Endothelial cell (in vitro differentiated cells): ENCODE measurements at places on chromosomes 1 and 21. TPM values are rescaled to one million over a fixed set of nuclear protein-coding genes. Genes with fewer than 3 reads are reported as not detected.

- DNase-seq, result no peak
Observed at GRCh38 chr1:146010126-146010738, 11.3 kb downstream of the HJV start.

DNA sequence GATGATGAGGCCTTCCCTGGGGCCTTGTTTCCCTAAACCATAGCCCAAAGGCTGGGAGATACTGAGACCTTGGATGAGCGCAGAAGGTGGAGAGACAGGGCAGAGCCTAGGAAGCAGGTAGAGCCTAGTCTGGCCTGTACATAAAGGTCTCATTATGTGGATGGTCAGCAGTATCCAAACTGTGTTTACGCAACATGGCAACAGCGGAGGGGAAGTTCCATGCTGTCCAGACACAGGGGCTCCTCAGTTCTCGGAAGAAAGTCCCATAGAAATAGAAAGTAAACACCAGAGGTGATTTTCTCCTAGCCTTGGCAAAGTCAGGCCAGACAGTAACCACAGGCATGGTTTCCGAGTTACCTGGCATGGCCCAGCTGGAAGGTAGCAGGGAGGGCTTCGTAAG lies 42.1 kb upstream of the MPZL1 start:
- DNase-seq, result no peak

DNA sequence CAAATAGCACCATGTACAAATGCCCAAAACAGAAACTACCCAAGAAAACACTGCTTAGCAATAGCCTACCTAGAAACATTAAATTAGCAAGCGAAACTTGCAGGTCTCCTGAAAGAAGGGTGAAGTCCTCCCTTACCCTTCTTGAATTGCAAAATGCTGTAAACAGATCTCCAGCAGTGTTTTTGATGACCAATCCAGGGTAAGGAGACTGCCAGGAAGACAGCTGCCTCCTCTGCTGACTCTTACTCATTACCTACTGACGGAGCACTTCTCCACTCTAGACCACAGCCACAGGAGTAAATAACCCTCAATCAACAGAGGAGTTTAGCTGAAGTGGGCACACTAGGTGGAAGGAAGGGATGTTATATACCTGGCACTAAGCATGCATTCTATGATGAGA lies 32.2 kb upstream of the GADD45A start:
- DNase-seq, result no peak

- no peak for DNase-seq
Observed at GRCh38 chr1:117661027-117661426, 55.2 kb downstream of the TENT5C start.

GRCh38 chr1:26280333-26281042 lies 602 bp downstream of the SH3BGRL3 start:
- no peak for DNase-seq

DNA sequence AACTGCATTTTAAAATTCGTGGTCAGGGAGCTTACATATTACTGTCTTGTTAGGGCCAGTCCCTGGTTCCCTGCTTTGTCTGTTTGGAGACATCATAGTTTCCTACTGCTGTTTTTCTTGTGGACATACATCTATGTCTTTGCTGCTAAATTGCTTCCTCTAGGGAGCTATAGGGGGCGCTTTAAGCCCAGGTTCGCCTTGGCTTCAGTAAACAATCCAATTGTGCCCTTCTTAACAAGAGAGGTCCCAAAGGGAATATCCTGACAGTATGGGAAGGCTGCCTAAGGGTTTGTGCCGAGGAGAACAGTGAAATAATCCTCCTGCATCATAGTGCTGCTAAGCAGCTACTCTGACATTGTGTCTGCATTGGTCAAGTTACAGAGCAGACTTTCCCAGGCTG lies 112.5 kb downstream of the USH2A start:
- DNase-seq, result peak; percentile 58

- DNase-seq, result no peak
Observed at GRCh38 chr1:16975211-16975610, 5.2 kb downstream of the MFAP2 start.

- DNase-seq, result peak; percentile 78
Observed at GRCh38 chr1:155044812-155045657, 6.1 kb upstream of the ADAM15 start.

The KMO gene
- not detected for total RNA-seq

The NPHS2 gene
- not detected for total RNA-seq

The FAM167B gene
- total RNA-seq, result 1.4 TPM
